Urinary bladder (tissue), 4 donors: ENCODE measurements at places on chromosomes 6 and 20.

DNA sequence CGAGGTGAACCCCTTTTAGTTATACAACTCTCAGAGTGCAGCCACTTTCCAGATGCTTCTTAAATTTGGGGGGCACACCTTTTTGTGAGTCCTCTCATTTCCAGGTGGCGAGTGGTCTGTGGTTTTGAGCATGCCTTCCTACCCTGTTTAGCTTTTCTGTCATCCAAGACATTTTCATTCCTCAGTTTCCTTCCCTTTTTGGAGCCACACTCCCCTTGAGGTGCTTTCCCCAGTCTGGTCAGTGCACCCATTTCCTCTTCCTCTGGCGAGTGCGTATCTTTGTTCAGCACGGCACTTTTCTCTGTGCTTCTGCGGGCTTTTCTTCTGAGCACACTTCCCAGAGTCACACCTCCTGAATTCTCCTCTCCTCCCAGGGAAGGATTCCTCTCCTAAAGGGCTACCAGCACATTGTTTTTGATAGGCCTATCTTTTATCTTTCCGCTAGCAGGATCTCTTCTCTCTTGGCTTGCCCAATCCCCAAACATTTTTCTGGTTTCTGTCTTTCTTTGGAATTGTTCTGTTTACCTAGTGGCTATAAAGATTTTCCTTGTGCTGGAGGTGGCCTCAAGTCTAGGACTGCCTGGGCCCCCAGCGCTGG is 1.4 kb downstream of the PHF20 start:
- no peak for DNase-seq

GRCh38 chr6:130019326-130020072 is 1.1 kb downstream of the L3MBTL3 start:
- no peak for DNase-seq

DNA sequence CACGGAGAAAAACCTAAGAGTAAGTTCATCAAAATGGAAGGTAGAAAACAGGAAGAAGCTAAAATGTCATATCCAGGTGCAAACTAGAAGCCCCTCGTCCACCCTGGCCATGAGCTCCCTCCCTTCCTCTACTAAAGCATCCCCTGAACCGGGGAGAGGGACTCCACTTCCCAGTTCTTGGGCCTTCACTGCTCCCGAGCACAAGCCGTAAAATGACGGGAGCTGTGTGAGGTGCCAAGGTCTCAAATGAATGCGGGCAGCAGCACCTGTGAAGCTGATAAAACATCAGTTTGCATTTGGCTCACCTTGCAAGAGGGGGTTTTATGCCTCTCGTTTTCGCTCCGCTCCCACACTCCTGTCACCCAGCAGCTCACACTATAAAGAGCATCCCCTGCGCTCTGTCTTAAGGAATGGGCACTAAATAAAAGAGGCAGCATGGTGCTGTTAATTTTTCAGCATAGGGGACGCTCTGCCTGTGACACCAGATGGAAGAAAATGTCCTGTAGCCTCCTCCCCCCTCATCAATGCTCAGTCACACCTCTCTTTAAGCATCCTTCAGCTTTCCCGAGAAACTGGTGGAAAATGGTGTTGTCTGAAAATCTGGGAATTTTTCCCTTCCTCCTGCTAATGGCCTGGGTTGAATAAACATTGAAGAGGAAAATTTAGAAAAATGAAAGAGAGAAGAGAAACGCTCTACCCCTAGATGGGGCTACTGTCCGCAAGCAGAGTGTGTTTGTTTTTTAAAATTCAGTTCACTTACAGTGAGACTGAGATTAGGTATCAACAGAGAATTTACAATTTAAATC is 563.0 kb upstream of the AGPAT4 start:
- DNase-seq = no peak

GRCh38 chr20:34083137-34083536 is 28.9 kb downstream of the EIF2S2 start:
- peak; percentile 20 for DNase-seq

DNA sequence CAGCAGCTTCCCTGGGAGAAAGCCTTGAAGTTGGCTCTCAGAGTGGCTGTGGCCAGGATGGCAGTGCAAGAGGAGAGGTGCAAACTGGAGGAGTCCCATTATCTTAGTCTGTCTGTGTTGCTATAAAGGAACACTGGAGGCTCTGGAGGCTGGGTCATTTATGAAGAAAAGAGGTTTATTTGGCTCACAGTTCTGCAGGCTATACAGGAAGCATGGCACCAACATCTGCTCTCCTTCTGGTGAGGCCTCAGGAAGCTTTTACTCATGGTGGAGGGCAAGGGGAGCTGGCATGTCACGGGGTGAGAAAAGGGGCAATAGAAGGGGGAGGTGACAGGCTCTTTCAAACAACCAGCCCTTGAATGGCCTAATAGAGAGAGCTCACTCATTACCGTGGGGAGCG is 47.1 kb downstream of the PSMG4 start:
- DNase-seq = no peak

DNA sequence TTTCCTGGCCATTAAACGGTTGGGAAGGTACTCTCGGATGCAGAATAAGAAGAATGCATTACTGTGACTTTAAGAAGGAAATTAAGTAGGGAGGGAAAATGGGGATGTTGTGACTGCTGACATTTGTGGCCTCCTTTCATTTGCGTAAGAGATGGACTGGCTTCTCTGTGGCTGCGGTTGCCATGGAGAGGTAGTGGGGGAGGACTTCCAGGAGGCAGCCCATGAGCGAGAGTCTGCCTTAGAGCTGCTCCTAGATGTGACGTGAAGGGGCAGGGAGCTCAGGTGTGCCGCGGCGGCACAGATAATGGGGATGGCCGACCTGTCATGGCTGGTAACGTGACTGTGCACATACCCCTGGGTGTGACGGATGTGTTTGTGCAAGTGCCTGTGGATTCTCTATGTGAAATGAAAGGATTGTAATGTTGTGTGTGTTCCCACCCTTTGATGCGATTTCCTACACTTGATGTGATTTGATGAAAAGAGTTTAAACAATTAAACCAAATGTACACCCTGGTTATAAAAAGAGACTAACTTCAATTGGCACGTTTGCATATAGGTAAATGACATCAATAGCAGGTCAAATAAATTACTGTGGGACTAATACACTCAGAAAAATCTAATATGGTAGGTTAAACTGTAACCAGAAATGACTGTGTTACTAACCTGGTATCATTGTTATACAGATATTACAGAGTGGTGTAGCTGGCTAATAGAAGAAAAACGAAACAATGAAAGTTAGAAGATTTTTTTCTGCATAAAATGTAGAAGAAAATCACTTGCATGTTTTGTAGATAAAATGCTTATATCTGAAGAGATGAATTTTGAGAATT is 48.9 kb downstream of the HIVEP1 start:
- no peak for DNase-seq

DNA sequence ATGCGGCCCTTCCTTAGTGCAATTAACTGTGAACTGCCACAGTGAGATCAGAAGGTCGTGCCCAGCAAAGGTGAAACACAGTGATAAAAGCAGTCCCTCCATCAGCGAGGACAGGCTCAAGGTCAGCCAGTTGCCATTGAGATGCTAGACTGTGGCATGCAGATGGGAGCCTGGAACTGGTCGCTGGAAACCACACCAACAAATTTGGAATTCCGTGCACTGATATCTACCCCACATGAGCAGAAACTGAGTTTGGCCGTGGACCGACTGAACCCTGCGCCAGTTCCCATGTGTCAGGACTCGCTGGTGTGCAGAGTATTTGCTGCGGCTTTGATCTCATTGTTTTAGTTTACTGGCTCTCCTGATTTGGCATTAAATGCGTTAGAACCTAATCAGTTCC is 125.6 kb upstream of the QKI start:
- no peak for DNase-seq

DNA sequence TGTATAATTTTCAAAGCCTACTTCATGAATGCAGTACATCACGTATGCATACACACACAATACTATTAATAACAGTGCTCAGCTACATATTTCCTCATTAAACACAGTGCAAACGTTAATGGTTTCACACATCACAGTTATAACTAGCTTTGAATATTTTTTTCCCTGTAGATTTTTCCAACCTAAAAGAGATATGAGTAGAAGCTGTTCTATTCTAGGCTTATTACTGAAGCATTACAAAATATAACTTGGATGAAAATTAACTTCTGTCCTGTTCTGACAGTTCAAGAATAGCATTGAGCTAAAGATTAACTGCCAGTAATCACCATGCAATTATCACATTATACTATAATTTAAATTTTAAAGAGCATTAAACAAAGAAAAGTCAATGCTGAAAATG is 6.2 kb downstream of the LMBRD1 start:
- DNase-seq = no peak

DNA sequence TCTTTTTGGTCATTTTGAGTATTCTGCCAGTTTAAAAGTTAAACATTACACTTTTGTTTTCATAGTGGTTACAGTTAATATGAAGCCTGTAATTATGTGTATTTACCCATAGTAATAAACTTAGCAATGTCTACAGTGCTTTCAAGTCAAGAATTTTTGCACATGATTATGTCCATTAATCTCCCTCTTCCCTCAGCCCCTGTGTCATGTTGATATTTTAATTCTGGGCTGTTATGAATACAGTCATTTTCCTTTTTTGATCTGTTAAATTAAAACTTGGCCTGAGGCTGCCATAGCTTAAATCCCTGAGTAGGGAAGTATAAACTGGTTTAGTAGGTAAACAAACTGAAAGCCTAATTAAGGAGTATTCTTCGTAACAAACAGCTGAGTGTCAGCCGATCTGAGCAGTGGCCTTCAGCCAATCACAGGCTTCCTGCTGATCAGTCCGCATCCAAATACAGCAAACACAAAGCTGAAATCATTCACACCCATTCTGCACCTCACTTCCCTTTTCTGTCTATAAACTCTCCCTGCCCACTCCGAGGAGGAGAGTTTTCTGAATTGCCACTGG is 9.5 kb upstream of the SFT2D1 start:
- DNase-seq = no peak

- no peak for DNase-seq
These were observed 260.9 kb upstream of the PRDM1 start for GRCh38 chr6:105825210-105825609.

GRCh38 chr6:35084511-35085203 is 56.5 kb downstream of the TCP11 start:
- DNase-seq = no peak

- DNase-seq = no peak
These were observed 268.4 kb downstream of the SOX4 start for GRCh38 chr6:21861942-21862341.

DNA sequence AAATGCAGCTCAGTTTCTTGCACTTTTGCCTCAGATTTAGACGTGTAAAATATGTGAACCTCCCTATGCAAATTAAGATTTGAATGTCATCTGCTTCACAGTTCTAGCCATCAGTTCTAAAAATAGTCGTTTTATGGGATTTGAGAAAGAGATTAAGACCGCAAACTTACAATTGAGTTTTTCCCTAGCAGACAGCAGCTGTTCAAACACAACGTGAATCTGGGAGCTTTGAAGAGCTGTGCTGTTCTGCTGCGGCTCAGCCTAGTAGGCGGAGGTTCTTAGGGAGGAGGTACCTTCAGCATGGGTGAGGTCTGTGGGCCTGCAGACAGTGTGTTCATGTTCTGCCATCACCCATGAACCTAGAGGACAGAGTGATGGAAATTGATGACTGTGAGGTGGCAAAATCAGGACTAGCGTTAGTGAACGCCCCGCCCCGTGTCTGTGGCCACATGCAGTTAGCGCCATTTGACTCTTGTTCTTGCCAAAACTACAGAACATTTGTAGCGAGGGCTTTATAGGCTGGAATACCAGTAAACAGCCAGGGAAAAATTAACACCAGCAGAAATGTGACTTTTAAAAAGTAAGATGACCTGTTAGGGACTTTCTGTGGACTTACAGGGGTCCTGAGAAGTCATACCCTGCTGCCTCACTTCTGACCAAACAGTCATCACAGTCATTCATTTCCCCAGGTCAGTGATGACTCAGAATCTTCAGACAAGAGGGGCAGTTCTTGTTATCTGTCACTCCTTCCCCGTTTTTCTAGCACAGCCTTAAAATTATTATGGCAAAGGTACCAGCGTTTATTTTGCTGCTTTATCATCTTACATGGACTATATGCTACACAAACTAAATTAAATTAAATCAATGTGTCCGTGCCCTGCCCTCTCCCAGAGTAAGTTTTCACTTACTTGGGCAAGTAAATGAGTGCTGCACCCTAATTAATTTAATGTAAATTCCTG is 84.3 kb upstream of the TMEM181 start:
- DNase-seq = no peak

DNA sequence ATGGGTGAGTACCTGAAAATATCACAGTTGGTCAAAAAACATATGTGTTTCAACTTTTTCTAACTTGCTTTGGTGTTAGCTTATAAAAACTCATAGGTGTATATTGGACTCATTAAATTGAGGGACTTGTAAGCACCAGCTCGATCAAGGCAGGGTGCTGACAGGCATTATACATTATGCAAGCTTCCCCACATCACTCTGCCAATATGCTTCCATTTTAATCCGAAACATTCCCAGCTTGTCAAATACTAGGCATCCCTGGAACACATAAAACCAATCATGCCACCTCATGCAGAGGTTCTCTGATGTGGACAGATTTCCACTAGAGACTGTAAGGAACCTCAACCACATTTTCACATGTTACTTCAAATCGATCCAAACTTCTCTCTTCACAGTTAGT is 187.3 kb upstream of the NT5E start:
- DNase-seq = no peak

GRCh38 chr6:40809627-40810026 is 222.5 kb upstream of the LRFN2 start:
- DNase-seq = no peak
